ENCODE measurements at places on chromosomes 3 and 15.

DNA sequence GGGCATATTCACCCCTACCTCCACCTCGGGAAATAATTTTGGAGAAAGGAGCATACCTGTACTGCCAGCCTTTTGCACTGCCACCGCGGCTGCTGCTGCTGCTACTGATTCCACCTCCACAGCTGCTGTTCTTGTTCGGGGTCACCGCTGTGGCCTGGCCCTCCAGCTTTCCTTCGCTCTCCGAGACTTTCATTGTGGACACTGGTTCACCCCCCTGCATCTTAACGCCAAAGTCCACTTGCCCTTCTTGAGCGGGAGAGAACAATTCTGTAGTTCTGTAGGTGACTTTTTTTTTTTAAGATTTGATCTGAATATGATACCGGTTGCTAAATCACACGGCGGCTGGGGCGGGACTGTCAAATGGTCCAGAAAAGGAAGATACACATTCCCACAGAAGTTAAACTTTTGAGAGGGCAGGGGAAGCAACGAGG, 701 bp downstream of the OSBPL11 start:
- peak; percentile 10 for DNase-seq

DNA sequence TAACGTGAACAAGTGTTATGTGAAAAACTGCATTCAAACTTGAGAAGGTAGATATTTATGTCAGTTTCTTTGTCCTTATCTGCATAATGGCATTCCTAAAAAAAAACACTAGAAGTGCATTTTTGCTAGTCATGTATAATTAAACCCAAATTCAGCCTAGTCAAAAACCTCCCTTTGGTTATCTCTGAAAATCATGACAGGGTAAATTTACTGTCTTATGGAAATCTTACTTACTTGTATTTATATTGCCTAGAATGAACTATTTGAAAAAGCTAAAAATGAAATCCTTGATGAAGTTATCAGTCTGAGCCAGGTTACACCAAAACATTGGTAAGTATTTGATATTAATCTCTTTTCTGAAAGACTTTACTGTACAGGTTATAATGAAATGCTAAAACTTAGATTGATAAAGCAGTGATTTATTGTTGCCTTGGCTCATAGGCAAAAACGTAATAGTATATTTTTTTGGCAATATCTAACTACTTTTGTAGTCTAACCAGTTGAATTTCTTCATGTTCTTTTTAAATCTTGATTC, 55.6 kb downstream of the OPA1 start:
- no peak for DNase-seq

DNA sequence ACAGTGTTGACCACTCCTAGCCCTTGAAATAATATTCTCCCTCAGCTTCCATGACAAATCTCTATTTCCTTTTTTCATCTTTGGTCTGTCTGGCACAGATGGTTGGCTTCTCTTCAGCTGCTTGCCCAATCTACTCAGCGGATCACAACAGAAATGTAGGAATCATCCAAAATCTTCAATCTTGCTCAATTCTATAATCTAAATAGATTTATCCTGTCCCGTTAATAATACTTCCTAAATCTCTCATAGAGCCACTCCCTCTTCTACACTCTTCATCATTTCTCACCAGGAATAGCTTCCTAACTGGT, 3.8 kb downstream of the PEAK1 start:
- no peak for DNase-seq

DNA sequence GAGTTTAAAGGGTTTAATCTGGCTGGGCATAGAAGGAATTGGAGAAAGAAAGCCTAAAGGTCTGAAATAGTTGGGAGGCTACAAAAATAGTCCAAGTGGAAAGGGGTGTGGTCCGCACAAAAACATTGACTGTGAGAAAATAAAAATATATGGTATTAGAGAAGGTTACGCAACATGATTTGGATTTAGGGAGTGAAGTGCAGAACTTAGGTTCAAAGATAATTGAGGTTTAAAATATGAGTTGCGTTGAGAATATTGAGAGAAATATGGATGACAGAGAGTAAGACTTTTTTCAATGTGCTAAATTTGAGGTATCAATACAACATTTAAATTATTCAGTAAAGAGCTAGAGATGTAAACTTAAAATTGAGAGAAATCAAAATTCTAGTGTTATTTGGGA, 15.4 kb upstream of the CMC1 start:
- DNase-seq: no peak

DNA sequence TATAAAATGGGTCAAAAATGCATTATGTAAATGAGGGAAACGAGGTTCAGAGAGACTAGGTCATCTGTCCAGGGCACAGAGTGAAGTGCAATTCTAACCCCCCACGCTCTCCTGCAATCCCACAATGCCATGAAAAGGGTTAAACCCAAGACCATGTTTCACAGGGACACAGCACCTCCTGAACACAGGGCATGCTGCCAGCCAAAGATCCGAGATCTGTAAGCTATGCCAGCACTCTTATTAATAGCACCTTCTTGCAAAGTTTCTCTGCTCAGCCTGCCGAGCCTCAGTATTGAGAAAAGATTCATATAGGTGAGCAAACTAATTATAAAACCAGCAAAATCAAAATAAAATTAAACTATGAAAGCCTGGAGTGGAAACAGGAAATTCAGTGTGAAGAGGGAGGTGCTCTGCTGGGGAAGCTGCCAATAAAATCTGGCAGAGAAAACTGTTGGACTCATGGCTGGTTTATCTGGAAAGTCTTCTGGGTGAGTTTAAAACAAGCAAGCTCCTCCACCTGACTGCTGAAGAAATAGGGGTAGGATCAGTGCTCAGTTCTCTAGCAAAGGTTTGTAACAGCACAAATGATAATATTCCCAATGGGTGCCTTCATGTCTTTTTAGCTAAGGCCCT, 50.3 kb downstream of the LRIG1 start:
- peak; percentile 87 for DNase-seq

DNA sequence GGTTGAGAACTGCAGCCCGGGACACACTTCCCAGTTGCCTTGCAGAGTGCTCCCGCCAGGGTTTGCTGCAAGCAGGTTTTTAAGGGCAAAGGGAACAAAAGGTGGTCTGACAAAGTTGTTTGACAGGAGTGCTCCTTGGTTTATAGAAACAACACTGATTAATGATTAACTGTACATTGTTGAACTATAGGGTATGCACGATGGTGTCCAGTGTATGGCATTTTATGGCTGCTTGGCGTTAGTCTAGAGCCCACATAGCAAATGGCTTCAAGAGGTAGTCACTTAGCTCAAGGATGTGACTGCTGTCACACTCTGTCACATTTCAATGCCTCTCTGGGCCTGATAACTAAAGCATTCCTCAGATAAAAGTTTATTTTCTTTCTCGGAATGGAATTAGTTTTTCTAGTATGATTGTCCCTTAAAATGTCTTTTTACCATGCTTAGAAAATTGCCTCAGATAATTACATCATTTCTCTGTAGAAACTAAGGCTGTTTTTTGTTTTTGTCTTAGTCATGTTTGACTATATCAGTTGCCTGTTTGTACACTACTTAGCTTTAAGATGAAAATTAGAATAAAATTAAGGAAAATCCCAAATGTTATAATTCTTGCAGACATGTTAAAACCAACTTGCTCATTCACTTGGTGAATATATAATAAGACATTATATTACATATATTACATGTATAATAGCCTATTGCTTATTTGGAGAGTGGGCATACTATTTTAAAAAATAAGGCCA, 61.3 kb upstream of the GATM start:
- DNase-seq: no peak

- peak; percentile 58 for DNase-seq
These were observed 16.0 kb downstream of the ANKRD63 start for GRCh38 chr15:40266828-40267304.

DNA sequence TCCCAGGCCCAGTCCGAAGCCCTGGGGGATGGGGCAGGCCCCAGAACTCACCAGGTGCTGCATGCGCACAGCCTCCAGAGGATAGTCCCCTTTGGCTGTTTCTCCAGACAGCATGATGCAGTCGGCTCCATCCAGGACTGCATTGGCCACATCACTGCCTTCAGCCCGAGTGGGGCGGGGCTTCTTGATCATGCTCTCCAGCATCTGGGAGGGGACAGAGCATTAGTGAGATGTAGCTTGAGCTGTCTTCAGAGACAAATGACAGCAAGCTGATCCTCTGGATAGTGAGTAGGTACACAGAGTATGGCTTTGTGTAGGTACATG, 9.1 kb upstream of the GRAMD2A start:
- DNase-seq: no peak

GRCh38 chr3:159766563-159767185, 222.0 kb upstream of the IL12A start:
- DNase-seq: no peak

DNA sequence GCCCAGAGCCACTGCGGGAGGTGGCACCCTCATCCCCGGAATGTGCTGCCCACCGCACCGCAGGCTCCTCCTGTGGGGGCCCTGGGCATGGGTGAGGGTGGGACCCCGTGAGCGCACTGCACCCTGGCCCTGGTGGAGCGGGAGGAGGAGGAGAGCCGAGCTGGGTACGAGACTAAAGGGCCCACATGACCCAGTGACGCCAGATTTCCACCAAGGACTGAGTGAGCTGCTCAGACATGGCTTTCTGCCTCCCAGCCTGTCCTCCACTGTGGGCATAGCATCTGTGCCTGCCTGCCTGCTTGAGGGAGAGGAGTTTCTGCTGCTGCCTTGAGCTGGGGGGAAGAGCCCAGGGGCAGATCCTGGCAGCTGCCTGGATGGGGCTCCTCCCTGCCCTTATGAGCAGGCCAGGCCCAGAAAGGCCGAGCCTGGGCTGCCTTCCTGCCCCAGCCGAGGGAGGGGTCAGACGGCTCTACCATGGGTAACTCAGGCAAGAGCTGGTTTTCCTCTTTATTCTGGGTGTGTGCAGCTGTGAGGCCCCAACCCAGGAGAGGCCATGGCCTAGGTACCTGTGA, 88.4 kb downstream of the VGLL4 start:
- DNase-seq: no peak
